ENCODE measurements at places on chromosomes 1 and 21.

GRCh38 chr1:193905288-193906085 lies 719.1 kb upstream of the B3GALT2 start:
- no peak for DNase-seq

GRCh38 chr1:73635021-73635420 lies 563.0 kb downstream of the LRRIQ3 start:
- DNase-seq, result no peak

- peak; percentile 57 for DNase-seq
Measured at GRCh38 chr21:26572702-26573381, at the start of gene CYYR1. Gene CYYR1 (minus strand): TSS chr21:26573286. CDS start chr21:26572940, 346 bp downstream.

- no peak for DNase-seq
Measured at GRCh38 chr1:20987831-20988825, 188.6 kb downstream of the EIF4G3 start.

GRCh38 chr1:175493321-175494010 lies 249.9 kb downstream of the TNR start:
- DNase-seq, result no peak

Measured in NT2/D1 (cell line).